Hepatocyte (in vitro differentiated cells): ENCODE measurements at places on chromosomes 3 and 15. TPM values are rescaled to one million over a fixed set of nuclear protein-coding genes. Genes with fewer than 3 reads are reported as not detected.

Gene GOLGA8J
- 0.13 TPM in 1 of 2 replicates, not detected in the other for total RNA-seq

Gene MFGE8
- 337 and 471 TPM in 2 replicates for total RNA-seq

Gene CADPS
- total RNA-seq, result 6.6 and 8.1 TPM in 2 replicates

Gene ITIH1
- 120 and 154 TPM in 2 replicates for total RNA-seq

Gene BOC
- 17.9 and 20.4 TPM in 2 replicates for total RNA-seq

Gene CTXN2
- 0.12 TPM in 1 of 2 replicates, not detected in the other for total RNA-seq

Gene GOLIM4
- 67.2 and 67.7 TPM in 2 replicates for total RNA-seq

Gene KIF15
- 2.7 and 4.1 TPM in 2 replicates for total RNA-seq

Gene ZNF620
- 4.4 and 5.4 TPM in 2 replicates for total RNA-seq

Gene TP53BP1
- total RNA-seq, result 36.9 and 46.8 TPM in 2 replicates

Gene BUB1B
- 7.6 and 11.9 TPM in 2 replicates for total RNA-seq

Gene EAF1
- 26.3 and 28.8 TPM in 2 replicates for total RNA-seq

Gene ANKRD63
- 0.30 TPM in 1 of 2 replicates, not detected in the other for total RNA-seq

Gene TMC3
- total RNA-seq, result 0.12 and 0.43 TPM in 2 replicates

Gene SLCO2A1
- 2.2 and 2.3 TPM in 2 replicates for total RNA-seq

Gene APOD
- total RNA-seq, result 9.6 and 11.2 TPM in 2 replicates

Gene ADAMTS7
- total RNA-seq, result 9.9 and 14.7 TPM in 2 replicates

Gene ISL2
- total RNA-seq, result 3.9 and 5.3 TPM in 2 replicates

Gene PLA1A
- 2.6 TPM in 2 replicates for total RNA-seq

Gene LSAMP
- 14.0 and 15.1 TPM in 2 replicates for total RNA-seq

Gene HYAL3
- 3.7 and 9.0 TPM in 2 replicates for total RNA-seq

Gene SMCO1
- not detected in 2 replicates for total RNA-seq

Gene MINAR1
- 1.3 TPM in 2 replicates for total RNA-seq

Gene GPR176
- 5.3 and 7.0 TPM in 2 replicates for total RNA-seq

Gene BCL6
- 40.3 and 46.5 TPM in 2 replicates for total RNA-seq

Gene RBP2
- 285 and 295 TPM in 2 replicates for total RNA-seq

Gene ZNF35
- 9.6 and 15.3 TPM in 2 replicates for total RNA-seq

Gene STXBP5L
- total RNA-seq, result 0.24 and 0.53 TPM in 2 replicates

Gene IL17RE
- 9.1 and 10.2 TPM in 2 replicates for total RNA-seq

Gene ECE2
- total RNA-seq, result not detected in 2 replicates

Gene DUOXA1
- total RNA-seq, result 7.5 and 10.9 TPM in 2 replicates

Gene SPTBN5
- 1.7 and 2.0 TPM in 2 replicates for total RNA-seq
